ENCODE measurements at places on chromosomes 6 and 20. TPM values are rescaled to one million over a fixed set of nuclear protein-coding genes. Genes with fewer than 3 reads are reported as not detected.

The PERP gene
- total RNA-seq: 8.9 TPM

The NFYA gene
- 16.4 TPM for total RNA-seq

The VSTM2L gene
- total RNA-seq: 2.9 TPM

The BPIFA1 gene
- not detected for total RNA-seq

The NRSN1 gene
- total RNA-seq: not detected

The SEMG1 gene
- not detected for total RNA-seq

The ALDH8A1 gene
- total RNA-seq: 0.35 TPM

The C6orf62 gene
- total RNA-seq: 73.7 TPM

The LST1 gene
- not detected for total RNA-seq

The MBOAT1 gene
- total RNA-seq: 1.3 TPM

The MUCL3 gene
- not detected for total RNA-seq

The OGFRL1 gene
- total RNA-seq: 4.6 TPM

All from smooth muscle cell of the coronary artery (primary cell).